ENCODE measurements at places on chromosomes 1 and 21.
A peak's percentile ranks its signal among the peaks of the same experiment; 100 is the strongest.

GRCh38 chr1:226633541-226634165 is 85.1 kb downstream of the STUM start:
- no peak for DNase-seq

- DNase-seq: no peak
Measured at GRCh38 chr1:67614511-67614934, 70.5 kb upstream of the GADD45A start.

GRCh38 chr1:26820784-26821269 is 5.7 kb upstream of the ZDHHC18 start:
- peak; percentile 29 for DNase-seq

DNA sequence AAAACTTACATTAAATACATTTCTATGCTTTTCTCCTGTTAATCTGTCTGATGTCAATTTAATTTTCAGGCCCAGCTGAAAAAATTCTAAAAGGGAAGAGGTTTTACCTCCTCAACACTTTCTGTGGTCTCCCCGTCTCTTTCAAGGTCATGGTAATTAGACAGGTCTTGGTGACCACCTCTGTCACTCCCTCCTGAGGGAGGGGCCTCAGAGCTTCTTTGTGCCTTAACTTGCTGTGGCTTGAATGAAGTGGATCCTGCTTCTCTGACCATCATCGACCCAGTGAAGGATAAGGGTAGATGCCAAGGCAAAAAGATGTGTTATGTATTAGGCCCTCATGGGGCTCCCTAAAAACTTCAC is 40.8 kb upstream of the OSBPL9 start:
- DNase-seq: no peak

DNA sequence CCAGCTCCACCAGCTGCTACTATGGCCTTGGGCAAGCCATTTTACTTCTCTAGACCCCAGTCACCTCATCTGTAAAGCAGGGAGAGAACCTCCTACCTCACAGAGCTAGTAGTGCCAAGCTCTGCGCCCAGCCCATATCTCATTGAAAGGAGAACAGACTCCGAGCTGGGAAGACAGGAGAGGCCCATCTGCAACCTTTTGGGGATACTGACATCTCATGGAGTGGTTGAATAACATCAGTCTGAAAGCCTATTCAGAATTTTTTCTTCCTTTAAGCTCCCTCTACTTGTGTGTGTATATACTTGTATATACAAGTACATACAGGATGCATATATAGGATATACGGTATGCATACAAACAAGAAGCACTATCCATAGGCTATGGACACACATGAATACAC is 279.5 kb upstream of the POU3F1 start:
- no peak for DNase-seq
